ENCODE measurements at places on chromosomes 13 and 19. TPM values are rescaled to one million over a fixed set of nuclear protein-coding genes. Genes with fewer than 3 reads are reported as not detected.

Gene ZNF784
- 11.7 TPM for total RNA-seq

- DNase-seq: no peak
These were observed 21.7 kb downstream of the TEX30 start for GRCh38 chr13:102751886-102752285.

Gene PHF11
- total RNA-seq: 20.6 TPM

- no peak for DNase-seq
These were observed 46.0 kb downstream of the GARRE1 start for GRCh38 chr19:34300380-34300779.

Data from left cardiac atrium (tissue), 4 donors.